MG63 (cell line): ENCODE measurements at places on chromosomes 7 and 10. TPM values are rescaled to one million over a fixed set of nuclear protein-coding genes. Genes with fewer than 3 reads are reported as not detected.

The ITIH5 gene
- 0.44 TPM in 1 of 2 replicates, not detected in the other for total RNA-seq

The SAP25 gene
- not detected in 2 replicates for total RNA-seq

The MUC3A gene
- not detected in 2 replicates for total RNA-seq

The PRPS1L1 gene
- not detected in 2 replicates for total RNA-seq

The MYOZ1 gene
- total RNA-seq, result not detected in 2 replicates

The NRAP gene
- total RNA-seq, result not detected in 2 replicates

The TMEM72 gene
- total RNA-seq, result not detected in 2 replicates

The SPDYE1 gene
- total RNA-seq, result not detected in 2 replicates

The FAM20C gene
- 48.3 and 52.6 TPM in 2 replicates for total RNA-seq

The GCK gene
- total RNA-seq, result not detected in 2 replicates

The PRSS37 gene
- not detected in 2 replicates for total RNA-seq

The GPR26 gene
- not detected in 2 replicates for total RNA-seq

The HHEX gene
- 4.2 and 9.6 TPM in 2 replicates for total RNA-seq

The ITGA8 gene
- total RNA-seq, result 0.03 TPM in 1 of 2 replicates, not detected in the other

The SORCS3 gene
- not detected in 2 replicates for total RNA-seq

The FBXL13 gene
- total RNA-seq, result 0.25 and 1.3 TPM in 2 replicates

The GSTO2 gene
- total RNA-seq, result 0.62 and 1.8 TPM in 2 replicates

The CADPS2 gene
- 1.3 and 3.4 TPM in 2 replicates for total RNA-seq

The C10orf53 gene
- total RNA-seq, result not detected in 2 replicates

The SMO gene
- total RNA-seq, result 9.0 and 14.3 TPM in 2 replicates

The CYP3A4 gene
- total RNA-seq, result not detected in 2 replicates

The PIP gene
- total RNA-seq, result not detected in 2 replicates

The ZNF804B gene
- total RNA-seq, result not detected in 2 replicates

The TRIM74 gene
- not detected in 2 replicates for total RNA-seq

The ELMO1 gene
- not detected in 2 replicates for total RNA-seq

The SPDYE16 gene
- not detected in 2 replicates for total RNA-seq

The SPACDR gene
- total RNA-seq, result 0.56 TPM in 1 of 2 replicates, not detected in the other

The DLX5 gene
- not detected in 2 replicates for total RNA-seq

The HOXA3 gene
- total RNA-seq, result 4.3 TPM in 1 of 2 replicates, not detected in the other

The ANK3 gene
- 1.7 TPM in 1 of 2 replicates, not detected in the other for total RNA-seq

The TRIM50 gene
- not detected in 2 replicates for total RNA-seq

The ADCY1 gene
- total RNA-seq, result 0.66 and 3.9 TPM in 2 replicates

The ANXA8L1 gene
- total RNA-seq, result 2.0 TPM in 1 of 2 replicates, not detected in the other

The FRG2B gene
- total RNA-seq, result not detected in 2 replicates

The ZNF736 gene
- total RNA-seq, result 0.52 and 1.2 TPM in 2 replicates

The HTR5A gene
- total RNA-seq, result not detected in 2 replicates

The CLEC5A gene
- total RNA-seq, result not detected in 2 replicates

The GNAT3 gene
- total RNA-seq, result not detected in 2 replicates

The CREB5 gene
- total RNA-seq, result 18.5 and 19.4 TPM in 2 replicates

The NSUN5 gene
- total RNA-seq, result 29.4 and 44.7 TPM in 2 replicates

The SPDYE5 gene
- total RNA-seq, result not detected in 2 replicates

The PRKAR2B gene
- total RNA-seq, result 0.44 and 1.3 TPM in 2 replicates

The KCNMA1 gene
- total RNA-seq, result 40.8 and 58.6 TPM in 2 replicates
